Astrocyte (in vitro differentiated cells and primary cell): ENCODE measurements at places on chromosomes 7 and 10. TPM values are rescaled to one million over a fixed set of nuclear protein-coding genes. Genes with fewer than 3 reads are reported as not detected.

Gene NUTM2E
- total RNA-seq: 0.50 TPM in 1 of 2 replicates, not detected in the other

Gene CD36
- total RNA-seq: 1.7 and 2.6 TPM in 2 replicates

Gene NUDT1
- total RNA-seq: 10.2 and 12.0 TPM in 2 replicates

Gene ADIRF
- total RNA-seq: not detected in 2 replicates

Gene ACHE
- 12.1 and 18.9 TPM in 2 replicates for total RNA-seq

Gene ZMYND11
- total RNA-seq: 37.9 and 40.1 TPM in 2 replicates

Gene CALML3
- not detected in 2 replicates for total RNA-seq

Gene CTNNA3
- 0.73 and 0.75 TPM in 2 replicates for total RNA-seq

Gene CADPS2
- total RNA-seq: 6.1 and 6.4 TPM in 2 replicates

Gene ENKUR
- 0.22 and 0.34 TPM in 2 replicates for total RNA-seq

Gene PDE6C
- not detected in 2 replicates for total RNA-seq

GRCh38 chr10:11930312-11930978 lies 107.3 kb downstream of the PROSER2 start:
- H3K27me3 ChIP-seq: no peaks in the 10 kb centered on the region
- no peak overlapping the region for H3K27ac ChIP-seq
- peaks cover 44% of the 10 kb centered on the region for H3K36me3 ChIP-seq

DNA sequence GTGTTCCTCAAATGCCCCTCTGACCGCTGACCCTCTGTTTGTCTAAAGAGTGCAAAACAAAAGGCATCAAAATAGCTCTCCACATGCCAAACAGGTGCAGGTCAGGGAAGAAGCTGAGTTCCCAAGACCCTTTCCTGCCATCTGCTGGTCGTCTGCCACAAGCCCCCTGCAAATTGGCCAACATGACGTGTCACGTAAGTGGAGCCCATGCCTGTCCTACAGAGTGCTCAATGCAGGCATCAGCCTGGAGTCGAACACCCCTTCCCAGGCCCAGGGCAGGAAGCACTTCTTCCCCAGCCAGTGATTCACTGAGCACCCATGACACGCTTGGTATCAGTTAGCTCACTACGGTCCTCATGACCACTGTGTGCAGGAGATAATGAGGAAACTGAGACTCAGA lies 14.1 kb downstream of the TMEM72 start:
- H3K27ac ChIP-seq: no peak overlapping the region
- no peaks in the 10 kb centered on the region for H3K36me3 ChIP-seq
- peaks cover 3% of the 10 kb centered on the region for H3K27me3 ChIP-seq
- no peak for DNase-seq
- H3K4me1 ChIP-seq: no peaks in the 10 kb centered on the region

GRCh38 chr7:151880688-151881087 lies 3.8 kb upstream of the PRKAG2 start:
- H3K27ac ChIP-seq: no peak overlapping the region
- peaks cover 49% of the 10 kb centered on the region for H3K27me3 ChIP-seq
- H3K4me3 ChIP-seq: no peak overlapping the region
- H3K4me1 ChIP-seq: peaks cover 6% of the 10 kb centered on the region
- H3K36me3 ChIP-seq: no peaks in the 10 kb centered on the region

GRCh38 chr10:9302140-9302746 lies 1247.8 kb downstream of the GATA3 start:
- peak; percentile 34 for DNase-seq
- no peaks in the 10 kb centered on the region for H3K4me1 ChIP-seq
- peaks cover 4% of the 10 kb centered on the region for H3K27me3 ChIP-seq
- no peaks in the 10 kb centered on the region for H3K36me3 ChIP-seq

- H3K4me3 ChIP-seq: no peak overlapping the region
- H3K36me3 ChIP-seq: no peaks in the 10 kb centered on the region
- peaks cover 4% of the 10 kb centered on the region for H3K4me1 ChIP-seq
Measured at GRCh38 chr7:28203508-28204240, 23.1 kb upstream of the JAZF1 start.

DNA sequence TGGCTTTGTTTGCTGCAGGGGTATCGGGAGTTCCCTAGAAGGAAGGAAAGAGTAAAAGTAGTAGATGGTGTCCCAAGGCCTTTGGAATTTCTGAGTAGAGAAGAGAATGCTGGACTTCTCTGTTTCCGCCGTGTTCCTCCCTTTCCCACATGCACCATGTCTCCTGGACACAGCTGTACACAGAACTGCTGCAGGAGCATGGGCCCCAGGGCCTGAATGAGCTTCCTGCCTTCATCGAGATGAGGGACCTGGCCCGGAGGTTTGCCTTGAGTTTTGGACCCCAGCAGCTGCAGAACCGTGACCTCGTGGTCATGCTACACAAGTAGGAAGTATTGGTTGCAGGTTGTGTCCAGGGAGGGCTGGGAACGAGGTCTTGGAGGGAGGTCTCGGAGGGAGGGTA lies 15.3 kb upstream of the PVRIG start:
- no peak for DNase-seq
- H3K4me3 ChIP-seq: no peak overlapping the region
- peaks cover 9% of the 10 kb centered on the region for H3K27me3 ChIP-seq
- no peaks in the 10 kb centered on the region for H3K36me3 ChIP-seq

DNA sequence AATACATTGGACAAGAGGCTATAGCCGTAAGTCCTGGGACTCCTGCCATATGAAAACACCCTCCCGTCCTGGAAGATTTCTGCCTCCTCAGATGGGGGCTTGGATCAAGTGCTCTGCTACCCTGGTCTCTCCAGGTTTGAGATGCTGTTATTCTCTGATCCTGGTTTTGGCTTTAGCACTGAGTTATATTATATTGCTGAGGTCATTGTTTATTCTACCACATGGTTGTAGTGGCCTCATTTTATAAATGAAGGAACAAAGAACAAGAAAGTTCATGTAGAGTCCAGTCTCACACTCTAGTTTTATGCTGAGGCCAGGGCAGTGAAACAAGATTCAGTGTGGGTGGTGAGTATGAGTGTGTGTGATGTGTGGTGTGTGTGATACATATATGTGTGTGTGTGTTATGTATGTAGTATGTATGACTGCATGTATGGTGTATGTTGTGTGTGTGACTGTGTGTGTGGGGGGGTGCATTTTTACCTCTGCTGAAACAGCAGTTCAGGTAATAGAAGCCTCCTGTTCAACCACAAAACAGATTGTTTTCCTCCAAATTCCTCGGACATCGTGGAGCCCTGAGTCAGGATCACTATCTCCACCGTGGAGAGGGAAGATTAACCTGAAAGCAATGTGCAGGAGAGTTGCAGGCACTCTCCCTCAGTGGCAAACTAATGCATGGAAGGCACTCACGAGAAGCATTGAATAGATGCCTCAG lies 80.7 kb downstream of the C7orf25 start:
- no peak overlapping the region for H3K4me3 ChIP-seq
- DNase-seq: peak; percentile 61
- no peaks in the 10 kb centered on the region for H3K36me3 ChIP-seq
- no peaks in the 10 kb centered on the region for H3K27me3 ChIP-seq
- H3K27ac ChIP-seq: no peak overlapping the region

GRCh38 chr10:52353960-52354394 lies 39.9 kb downstream of the DKK1 start:
- no peaks in the 10 kb centered on the region for H3K27me3 ChIP-seq
- no peaks in the 10 kb centered on the region for H3K36me3 ChIP-seq
- H3K4me3 ChIP-seq: no peak overlapping the region
- DNase-seq: peak; percentile 14

- H3K4me1 ChIP-seq: no peaks in the 10 kb centered on the region
- no peak for DNase-seq
- H3K27ac ChIP-seq: no peak overlapping the region
Measured at GRCh38 chr10:131630772-131631258, 270.0 kb upstream of the PPP2R2D start.

DNA sequence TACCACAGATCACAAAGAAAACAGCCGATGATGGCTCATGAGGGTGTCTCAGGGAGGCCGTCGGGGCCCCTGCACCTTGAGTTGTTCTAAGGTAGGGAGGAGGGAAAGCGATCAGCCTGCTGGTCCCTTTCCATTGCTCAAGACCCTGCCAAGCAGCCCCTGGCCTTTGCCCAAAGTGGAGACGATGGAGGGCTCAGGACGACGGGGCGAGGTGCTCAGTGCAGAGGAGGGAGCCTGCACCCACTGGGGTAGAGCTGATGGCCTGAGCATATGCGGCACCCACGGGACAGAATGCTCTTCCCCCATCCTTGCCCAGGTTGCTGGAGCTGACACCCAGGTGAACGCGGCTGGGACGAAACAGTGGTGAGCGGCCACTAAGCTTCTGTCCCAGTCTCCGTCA lies 58.3 kb upstream of the FAM20C start:
- H3K27ac ChIP-seq: no peak overlapping the region
- no peaks in the 10 kb centered on the region for H3K36me3 ChIP-seq
- H3K4me1 ChIP-seq: no peaks in the 10 kb centered on the region
- DNase-seq: no peak
- H3K27me3 ChIP-seq: no peaks in the 10 kb centered on the region
- no peak overlapping the region for H3K4me3 ChIP-seq

GRCh38 chr10:61900829-61901792 lies at the start of gene ARID5B:
Gene ARID5B (plus strand): TSS chr10:61901699. CDS start chr10:61901710, 11 bp downstream.
- H3K4me1 ChIP-seq: peaks cover 45% of the 10 kb centered on the region
- peak within 1 kb of the TSS; percentile 91 for H3K4me3 ChIP-seq
- DNase-seq: peak; percentile 68
- H3K36me3 ChIP-seq: no peaks in the 10 kb centered on the region

DNA sequence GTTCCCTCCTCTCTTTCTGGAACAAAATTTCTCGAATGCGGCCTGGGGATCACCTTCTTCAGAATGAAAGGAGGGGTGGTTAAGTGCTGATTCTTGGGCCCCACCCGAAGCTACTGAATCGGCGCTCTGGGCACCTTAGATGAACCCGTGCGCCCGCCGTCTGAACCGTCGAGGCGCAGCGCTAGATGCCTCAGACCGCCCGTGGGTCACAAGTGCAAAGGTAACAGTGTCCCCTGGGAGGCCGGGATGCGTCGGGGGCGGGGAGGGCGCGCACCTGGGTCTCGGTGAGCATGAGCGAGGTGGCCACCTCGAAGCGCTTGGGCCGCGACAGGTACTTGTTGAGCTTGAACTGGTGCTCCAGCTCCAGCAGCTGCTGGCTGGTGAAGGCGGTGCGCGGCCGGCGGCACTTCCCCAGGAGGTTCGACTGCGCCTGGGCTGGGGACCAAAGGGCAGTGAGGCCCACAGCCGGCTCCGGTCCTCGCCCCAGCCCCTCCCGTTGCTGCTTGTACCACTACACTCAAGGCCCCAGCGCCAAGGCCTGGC lies 4.2 kb downstream of the MNX1 start:
- H3K4me1 ChIP-seq: no peaks in the 10 kb centered on the region
- no peak overlapping the region for H3K4me3 ChIP-seq
- H3K27ac ChIP-seq: no peak overlapping the region
- H3K36me3 ChIP-seq: no peaks in the 10 kb centered on the region
- peaks cover 83% of the 10 kb centered on the region for H3K27me3 ChIP-seq

- peak; percentile 66 for DNase-seq
- no peak overlapping the region for H3K4me3 ChIP-seq
- no peaks in the 10 kb centered on the region for H3K27me3 ChIP-seq
- peaks cover 18% of the 10 kb centered on the region for H3K4me1 ChIP-seq
Measured at GRCh38 chr7:138125598-138126111, 49.4 kb downstream of the AKR1D1 start.

GRCh38 chr7:66768865-66769832 lies 28.6 kb downstream of the RABGEF1 start:
- H3K27me3 ChIP-seq: no peaks in the 10 kb centered on the region
- no peak overlapping the region for H3K4me3 ChIP-seq
- H3K4me1 ChIP-seq: peaks cover 4% of the 10 kb centered on the region
- no peak overlapping the region for H3K27ac ChIP-seq

DNA sequence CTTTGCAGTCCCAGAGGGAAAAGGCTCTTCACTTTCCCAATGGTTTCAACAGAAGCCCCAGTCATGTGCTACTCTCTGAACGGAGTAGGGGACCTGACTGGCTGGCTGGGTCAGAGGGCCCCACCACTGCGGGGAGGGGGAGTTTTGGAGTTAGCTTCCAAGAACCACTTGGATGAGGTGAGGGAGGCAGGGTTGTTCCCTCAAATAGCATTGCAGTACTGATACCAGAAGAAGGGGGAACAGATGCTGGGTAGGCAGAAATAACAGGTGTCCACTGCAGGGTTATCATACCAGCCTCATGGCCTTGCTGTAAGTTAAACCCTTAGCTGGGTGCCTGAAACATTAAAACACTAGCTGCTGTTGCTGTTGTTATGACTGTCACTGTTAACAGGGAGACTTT lies 131.3 kb downstream of the UBE2H start:
- no peak for DNase-seq
- no peak overlapping the region for H3K4me3 ChIP-seq
- peaks cover 2% of the 10 kb centered on the region for H3K36me3 ChIP-seq
- H3K27me3 ChIP-seq: no peaks in the 10 kb centered on the region
- peaks cover 10% of the 10 kb centered on the region for H3K4me1 ChIP-seq

DNA sequence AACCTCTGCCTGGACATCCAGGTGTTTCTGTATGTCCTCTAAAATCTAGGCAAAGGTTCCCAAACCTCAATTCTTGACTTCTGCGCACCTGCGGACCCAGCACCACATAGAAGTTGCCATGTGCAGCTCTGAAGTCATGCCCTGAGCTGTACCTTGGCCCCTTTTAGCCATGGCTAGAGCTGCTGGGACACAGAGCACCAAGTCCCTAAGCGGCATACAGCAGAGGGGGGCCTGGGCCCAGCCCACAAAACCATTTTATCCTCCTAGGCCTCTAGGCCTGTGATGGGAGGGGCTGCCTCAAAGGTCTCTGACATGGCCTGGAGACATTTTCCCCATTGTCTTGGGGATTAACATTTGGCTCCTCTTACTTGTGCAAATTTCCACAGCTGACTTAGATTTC lies 14.6 kb downstream of the TMEM243 start:
- DNase-seq: no peak
- H3K36me3 ChIP-seq: peaks cover 17% of the 10 kb centered on the region
- H3K4me1 ChIP-seq: peaks cover 6% of the 10 kb centered on the region
- H3K4me3 ChIP-seq: no peak overlapping the region

GRCh38 chr7:86485827-86486226 lies 157.9 kb upstream of the GRM3 start:
- no peaks in the 10 kb centered on the region for H3K27me3 ChIP-seq
- no peaks in the 10 kb centered on the region for H3K4me1 ChIP-seq
- DNase-seq: no peak
- H3K36me3 ChIP-seq: no peaks in the 10 kb centered on the region

GRCh38 chr7:55595511-55595910 lies 23.2 kb upstream of the VOPP1 start:
- peaks cover 3% of the 10 kb centered on the region for H3K27me3 ChIP-seq
- DNase-seq: no peak
- no peak overlapping the region for H3K27ac ChIP-seq

DNA sequence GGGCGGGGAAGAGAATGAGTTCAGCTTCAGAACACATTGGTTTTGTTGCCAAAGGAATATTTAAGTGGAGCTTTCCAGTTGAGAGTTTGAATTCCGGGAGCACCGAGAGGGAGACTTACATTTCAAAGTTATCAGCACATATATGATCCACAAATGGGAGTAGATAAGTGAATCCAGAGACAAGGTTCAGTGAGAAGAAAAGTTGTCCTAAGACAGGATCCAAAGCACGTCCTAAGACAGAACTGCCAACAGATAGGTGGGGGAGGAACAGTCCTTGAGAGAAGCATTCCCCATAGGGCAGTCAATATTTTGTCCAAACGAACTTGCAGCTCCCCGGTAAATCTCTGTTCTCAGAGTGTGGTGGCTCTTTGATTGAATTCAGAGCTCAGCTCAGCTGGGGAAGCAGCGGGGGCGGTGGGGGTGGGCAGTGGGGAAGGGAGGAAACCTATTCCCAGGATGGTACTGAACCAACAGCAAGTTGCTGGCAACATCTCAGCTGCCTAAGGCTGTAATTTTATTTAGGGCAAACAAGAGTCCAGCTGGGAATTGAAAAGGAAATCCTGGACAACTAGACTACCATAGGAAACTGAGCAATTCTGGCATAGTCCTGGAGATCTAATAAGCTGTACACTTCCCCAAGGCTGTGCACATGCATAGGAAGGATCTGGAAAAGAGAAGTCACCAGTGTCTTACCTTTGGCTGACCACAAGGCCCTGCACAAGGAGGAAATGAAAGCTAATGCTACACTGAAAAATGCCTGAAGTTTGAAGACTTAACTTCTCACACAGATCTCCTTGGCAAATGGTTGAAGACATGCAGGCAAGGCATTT lies 94.2 kb upstream of the CXCL12 start:
- no peaks in the 10 kb centered on the region for H3K36me3 ChIP-seq
- H3K4me3 ChIP-seq: no peak overlapping the region
- H3K27me3 ChIP-seq: no peaks in the 10 kb centered on the region
- peaks cover 11% of the 10 kb centered on the region for H3K4me1 ChIP-seq
- H3K27ac ChIP-seq: no peak overlapping the region
